Activated B cell treated with CpG ODN at 0.5 μM for 24 hours (primary cell): ENCODE measurements at places on chromosomes 11 and 22.
A peak's percentile ranks its signal among the peaks of the same experiment; 100 is the strongest.

GRCh38 chr11:69909561-69910518, 90.6 kb upstream of the FGF3 start:
- no peak for DNase-seq

GRCh38 chr22:45331486-45331885, 21.8 kb downstream of the FAM118A start:
- no peak for DNase-seq

DNA sequence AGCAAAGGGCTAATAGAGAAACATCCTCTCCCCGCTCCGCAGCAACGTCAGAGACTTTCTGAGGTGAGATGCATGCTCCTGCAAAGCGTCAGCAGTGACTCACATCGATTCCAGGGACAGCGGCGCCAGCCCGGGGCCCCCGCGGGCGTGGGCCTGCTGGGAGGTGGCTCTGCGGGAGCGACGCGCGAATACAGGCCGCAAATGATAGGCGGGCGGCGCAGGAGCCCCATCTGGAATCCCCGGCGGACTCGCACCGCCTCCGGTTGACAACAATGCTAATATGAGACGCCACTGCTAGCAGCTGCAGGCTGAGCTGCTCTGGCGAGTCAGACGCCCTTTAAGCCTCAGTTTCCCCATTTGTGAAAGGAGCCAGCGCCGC, 557 bp downstream of the RANGAP1 start:
- peak; percentile 45 for DNase-seq

- DNase-seq: no peak
Observed at GRCh38 chr11:60950933-60951605, 907 bp downstream of the SLC15A3 start.

DNA sequence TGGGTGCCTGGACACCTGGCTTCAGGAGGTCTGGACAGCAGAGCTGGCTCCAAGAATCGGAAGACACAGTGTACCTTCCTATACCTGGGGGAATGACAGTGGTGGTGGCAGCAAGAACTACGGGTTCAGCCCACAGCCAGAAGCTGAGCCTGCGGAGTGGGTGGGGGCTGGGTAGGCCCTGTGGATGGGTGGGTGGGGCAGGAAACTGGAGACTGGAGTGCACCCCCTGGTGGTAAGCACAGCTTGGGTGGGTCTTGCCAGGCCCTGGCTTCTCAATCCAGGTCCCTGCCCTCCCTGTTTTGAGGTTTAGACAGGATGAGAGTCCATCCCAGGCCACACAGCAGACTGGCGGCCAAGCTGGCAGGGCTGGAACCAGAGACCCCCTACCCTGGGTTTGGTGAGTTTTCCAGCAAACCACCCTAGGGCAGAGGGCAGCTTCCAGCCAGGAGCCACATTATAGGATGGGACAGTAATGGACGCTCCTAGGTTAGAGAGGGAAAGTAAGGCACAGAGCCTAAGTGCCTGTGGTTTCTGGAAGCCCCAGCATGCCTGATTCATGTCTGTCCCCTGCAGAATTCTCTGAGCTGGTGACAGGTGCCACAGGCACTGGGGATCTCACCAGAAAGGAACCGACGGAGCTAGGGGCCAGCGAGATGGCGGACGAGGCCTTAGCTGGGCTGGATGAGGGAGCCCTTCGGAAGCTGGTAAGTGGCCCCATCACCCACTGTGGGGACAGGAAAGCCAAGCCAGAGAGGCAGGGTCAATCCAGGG, 1.7 kb downstream of the SMTN start:
- no peak for DNase-seq

DNA sequence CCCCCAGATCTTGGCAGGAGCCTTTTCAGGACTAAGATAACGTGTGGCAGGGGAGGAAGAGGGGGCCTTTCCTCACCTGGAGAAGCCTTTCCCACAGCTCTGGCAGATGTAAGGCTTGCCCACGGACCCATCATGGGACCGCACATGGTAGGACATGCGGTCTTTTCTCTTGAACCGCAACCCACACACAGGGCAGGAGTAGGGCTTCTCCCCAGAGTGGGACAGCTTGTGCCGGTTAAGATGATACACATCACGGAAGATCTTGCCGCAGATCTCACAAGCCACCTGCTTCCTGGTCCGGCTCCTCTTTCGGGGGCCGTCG, 1.9 kb downstream of the PATZ1 start:
- DNase-seq: no peak

DNA sequence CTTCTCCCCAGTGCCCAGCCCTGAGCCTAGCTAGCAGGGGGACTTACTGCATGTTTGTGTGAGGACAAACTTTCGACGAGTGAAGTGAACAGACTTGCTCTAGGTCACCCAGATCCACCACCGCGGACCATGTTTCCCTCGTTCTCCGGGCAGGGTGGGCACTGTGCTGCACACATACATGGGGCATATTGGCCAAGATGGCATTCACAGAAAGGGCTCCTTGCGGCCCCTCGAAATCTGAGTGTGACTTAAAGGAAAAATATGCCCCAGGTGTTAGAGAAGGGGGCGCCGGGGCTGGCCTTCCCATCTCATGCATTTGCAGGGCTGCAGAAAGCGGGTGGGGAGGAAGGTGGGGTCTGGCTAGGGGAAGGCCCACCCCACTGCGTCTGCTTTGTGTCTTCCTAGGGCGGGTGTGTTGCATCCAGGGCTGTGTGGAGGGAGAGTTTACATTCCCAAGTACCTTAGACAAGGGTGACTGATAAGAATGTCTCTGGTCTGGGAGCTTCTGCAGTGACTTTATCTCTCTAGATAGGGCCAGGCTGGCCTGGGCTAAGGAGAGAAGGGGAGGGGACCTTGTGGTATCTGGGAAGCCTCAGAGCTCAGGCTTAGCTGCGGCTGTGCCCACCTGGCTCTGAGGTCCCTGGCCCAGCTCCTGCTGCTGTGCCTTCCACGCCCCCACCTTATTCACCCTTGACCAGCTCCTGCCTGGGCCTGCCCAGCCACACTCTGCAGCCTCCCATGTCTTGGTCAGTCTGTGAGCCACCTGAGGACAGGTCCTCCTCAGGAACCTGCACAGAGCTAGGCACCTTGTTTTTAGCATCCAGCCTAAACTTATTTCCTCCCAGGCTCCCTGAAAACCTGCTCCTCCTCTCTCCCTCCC, 45.8 kb downstream of the LRRC32 start:
- DNase-seq: no peak

- no peak for DNase-seq
Observed at GRCh38 chr11:6319001-6319703, 1.1 kb downstream of the CAVIN3 start.

DNA sequence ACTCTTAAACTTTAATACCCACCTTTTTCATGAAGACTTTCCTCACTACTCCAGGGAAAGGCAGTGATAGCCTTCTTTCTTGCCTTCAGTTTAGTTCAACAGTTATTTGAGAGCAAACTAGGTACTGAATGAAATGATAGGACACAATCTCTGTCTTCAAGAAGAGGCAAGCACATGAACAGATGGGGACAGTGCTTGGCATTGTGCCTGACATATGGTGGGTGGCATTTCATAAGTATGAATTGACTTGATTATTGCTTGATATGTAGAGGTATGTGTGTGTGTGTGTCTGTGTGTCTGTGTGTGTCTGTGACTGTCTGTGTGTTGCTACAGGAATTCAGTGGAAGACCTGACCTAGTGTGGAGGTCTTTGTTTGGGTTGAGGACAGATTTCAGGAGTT, 504.1 kb downstream of the NELL1 start:
- DNase-seq: no peak

GRCh38 chr22:41201141-41201540, 4.0 kb upstream of the L3MBTL2 start:
- no peak for DNase-seq

GRCh38 chr11:108199446-108200321, 22.8 kb downstream of the NPAT start:
- no peak for DNase-seq

DNA sequence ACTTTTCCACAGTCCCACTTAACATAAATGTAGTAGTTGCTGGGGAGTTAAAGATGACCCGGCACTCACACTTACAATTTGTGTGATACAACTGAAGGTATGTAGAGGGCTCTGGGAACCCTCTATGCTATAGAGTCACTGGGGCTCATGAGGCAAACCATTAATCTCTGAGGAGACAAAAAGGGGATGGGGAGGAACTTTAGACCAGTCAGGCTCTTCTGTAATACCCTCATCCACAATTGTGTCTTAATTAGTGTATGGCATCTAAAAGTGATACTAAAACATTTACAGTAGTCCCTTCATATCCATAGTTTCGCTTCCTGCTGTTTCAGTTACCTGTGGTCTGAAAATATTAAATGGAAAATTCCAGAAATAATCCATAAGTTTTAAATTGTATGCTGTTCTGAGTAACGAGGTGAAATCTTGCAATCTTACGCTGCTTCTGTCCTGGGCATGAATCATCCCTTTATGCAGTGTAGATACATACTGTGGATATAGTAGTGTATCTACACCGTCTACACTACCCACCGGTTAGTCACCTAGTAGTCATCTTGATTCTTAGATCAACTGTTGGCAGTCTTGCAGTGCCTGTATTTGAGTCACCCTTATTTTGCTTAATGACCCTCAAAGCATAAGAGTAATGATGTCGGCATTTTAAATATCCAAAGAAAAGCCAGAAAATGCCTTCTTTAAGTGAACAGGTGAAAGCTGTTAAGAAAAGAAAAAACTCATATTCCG, 12.2 kb downstream of the CBL start:
- DNase-seq: no peak

- DNase-seq: no peak
Observed at GRCh38 chr11:104761511-104761910, 136.7 kb downstream of the CASP12 start.

GRCh38 chr11:2304506-2305139, 2.8 kb downstream of the TSPAN32 start:
- no peak for DNase-seq

GRCh38 chr11:1949922-1950321, 2.8 kb downstream of the MRPL23 start:
- no peak for DNase-seq

DNA sequence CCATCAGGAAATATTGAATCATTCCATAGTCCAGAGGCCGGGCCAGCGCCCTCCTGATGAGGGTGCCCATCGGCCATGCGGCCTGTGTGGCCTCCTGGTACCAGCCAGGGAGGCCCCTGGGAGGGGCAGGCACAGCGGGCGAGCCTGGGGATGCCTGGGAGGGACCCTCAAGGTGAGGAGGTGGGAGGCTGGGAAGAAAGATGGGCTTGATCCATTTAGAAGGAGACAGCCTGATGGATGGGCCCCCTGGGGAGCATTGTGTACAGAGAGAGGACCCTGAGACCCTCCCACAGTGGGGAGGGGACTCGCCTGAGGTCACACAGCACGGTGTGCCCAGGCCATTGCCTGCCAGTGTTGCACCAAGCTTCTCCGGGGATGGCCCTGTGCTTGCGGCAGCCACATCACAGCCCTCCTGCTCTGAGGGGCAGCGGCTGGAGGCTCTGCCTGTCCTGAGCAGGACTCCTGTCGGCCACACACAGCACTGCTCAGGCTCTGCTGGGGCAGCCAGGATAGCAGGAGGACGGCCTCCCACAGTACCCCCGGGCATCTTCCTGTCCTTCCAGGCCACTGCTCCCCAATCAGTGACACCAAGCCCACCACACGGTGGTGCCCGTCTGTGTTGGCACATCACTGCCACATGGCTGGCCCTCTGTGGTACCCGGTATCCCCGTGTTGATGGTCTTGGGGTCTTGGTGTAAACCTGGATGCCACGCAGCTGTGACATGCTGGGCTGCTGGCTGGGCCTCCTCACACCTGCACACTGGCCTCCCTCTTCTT, 290.0 kb downstream of the TBC1D22A start:
- DNase-seq: no peak

GRCh38 chr11:58617976-58618557, 4.4 kb upstream of the CNTF start:
- DNase-seq: no peak

DNA sequence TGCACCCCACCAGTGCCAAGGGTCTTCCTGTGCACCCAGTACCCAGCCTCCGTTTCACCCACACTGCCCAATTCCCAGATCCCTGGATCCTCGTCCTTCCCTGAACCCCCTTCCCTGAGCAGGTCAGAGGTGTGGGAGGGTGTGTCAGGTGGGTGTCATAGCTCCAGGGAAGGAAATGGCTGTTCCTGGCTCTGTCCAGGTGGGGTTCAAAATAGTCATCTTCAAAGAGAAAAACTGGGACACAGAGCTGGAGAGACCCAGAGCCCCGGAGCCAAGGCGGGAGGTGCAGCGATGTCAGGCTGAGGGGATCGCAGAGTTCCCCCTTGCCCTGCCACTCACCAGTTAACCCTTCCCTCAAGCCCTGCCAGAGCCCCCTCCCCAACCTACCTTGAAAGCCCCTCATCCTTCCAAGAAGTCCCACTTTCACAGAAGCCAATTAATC, 698 bp downstream of the C1QTNF4 start:
- DNase-seq: no peak

- DNase-seq: no peak
Observed at GRCh38 chr11:23078289-23078971, 218.2 kb upstream of the CCDC179 start.

- DNase-seq: no peak
Observed at GRCh38 chr22:46897246-46897623, 134.8 kb downstream of the TBC1D22A start.

- no peak for DNase-seq
Observed at GRCh38 chr11:83520849-83521248, 234.7 kb upstream of the CCDC90B start.

- DNase-seq: no peak
Observed at GRCh38 chr11:35938231-35938630, 5.6 kb upstream of the LDLRAD3 start.

DNA sequence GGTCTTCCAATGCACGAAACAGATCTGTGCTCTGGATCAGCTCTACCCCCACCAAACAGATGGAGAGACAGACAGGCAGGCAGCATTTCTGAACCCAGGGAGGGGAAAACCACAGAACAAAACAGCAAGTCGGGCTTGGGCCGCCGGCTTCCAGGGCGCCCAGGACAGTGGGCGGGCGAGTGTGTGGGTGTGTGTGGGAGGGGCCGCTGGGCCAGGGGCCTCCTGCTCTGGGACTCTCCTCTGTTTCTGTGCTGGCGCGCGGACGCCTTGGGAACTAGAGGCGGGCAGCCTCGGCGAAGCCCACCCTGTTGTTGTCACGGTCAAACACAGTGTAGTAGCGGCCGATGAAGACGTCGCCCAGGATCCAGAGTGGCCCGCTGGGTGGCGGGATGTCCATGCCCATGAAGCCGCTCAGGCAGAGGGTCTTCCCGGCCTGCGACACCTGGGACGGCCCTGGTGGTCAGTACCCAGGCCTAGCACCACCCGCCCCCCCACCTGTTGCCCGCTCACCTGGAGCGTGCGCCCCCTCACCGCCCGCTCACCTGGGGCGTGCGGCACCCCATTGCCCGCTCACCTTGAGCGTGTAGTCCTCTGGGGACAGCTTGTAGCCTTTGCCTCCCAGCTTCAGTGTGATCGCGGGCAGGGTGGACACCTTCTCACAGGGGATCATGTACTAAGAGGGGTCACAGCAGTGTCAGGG, 3.0 kb upstream of the IFITM10 start:
- no peak for DNase-seq

- DNase-seq: no peak
Observed at GRCh38 chr11:59779487-59779886, 24.3 kb downstream of the STX3 start.

GRCh38 chr11:117052196-117053149, 45.8 kb downstream of the SIK3 start:
- no peak for DNase-seq
